Hematopoietic multipotent progenitor cell treated with erythropoietin and hydrocortisone succinate and interleukin-3 and kit ligand, for 15 days (in vitro differentiated cells): ENCODE measurements at places on chromosomes 13 and 19.

GRCh38 chr19:10826846-10827245 lies 9.2 kb downstream of the TMED1 start:
- no peak for DNase-seq

GRCh38 chr19:1655131-1655981 lies 2.9 kb upstream of the TCF3 start:
- peak; percentile 23 for DNase-seq

GRCh38 chr19:4369109-4369887 lies 25.9 kb downstream of the MPND start:
- DNase-seq, result peak; percentile 54

- no peak for DNase-seq
Measured at GRCh38 chr19:35355791-35356460, 2.3 kb upstream of the FFAR3 start.

DNA sequence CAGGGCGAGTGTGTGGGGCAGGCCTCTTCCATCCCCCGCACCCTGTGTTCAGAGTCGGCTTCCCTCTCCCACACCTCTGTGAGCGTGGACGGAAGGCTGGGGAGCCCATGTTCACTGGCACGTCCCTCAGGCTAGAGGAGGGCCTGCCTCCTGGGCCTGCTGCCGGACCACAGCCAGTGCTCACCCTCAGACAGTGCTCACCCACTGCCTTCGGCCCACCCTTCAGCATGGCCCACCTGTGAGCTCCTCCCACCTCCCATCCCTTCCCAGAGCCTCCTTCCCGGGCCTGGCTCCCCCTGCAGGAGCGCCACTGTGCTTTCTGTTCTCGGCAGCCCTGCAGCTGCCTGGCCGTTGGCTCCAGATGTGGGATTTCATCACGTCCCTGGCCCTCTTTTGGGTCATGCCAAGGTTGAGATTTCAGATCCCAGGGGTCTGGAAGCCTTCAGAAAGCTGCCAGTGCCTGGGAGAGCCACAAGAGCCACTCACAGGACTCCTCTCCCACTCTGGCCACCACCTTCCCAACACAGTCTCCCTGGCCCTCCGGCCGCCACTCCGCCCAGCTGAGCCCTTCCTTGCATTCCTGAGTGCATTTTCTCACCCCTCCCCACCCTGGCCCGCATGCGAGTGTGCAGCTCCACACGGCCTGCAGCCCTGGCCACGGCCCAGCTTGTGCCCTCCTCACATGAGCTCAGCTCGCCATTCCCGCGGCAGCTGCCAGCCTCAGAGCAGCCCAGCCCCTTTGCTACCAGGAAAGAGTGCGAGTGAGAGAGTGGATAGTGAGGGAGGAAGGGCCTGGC lies 25.3 kb downstream of the CAPN12 start:
- DNase-seq, result no peak

DNA sequence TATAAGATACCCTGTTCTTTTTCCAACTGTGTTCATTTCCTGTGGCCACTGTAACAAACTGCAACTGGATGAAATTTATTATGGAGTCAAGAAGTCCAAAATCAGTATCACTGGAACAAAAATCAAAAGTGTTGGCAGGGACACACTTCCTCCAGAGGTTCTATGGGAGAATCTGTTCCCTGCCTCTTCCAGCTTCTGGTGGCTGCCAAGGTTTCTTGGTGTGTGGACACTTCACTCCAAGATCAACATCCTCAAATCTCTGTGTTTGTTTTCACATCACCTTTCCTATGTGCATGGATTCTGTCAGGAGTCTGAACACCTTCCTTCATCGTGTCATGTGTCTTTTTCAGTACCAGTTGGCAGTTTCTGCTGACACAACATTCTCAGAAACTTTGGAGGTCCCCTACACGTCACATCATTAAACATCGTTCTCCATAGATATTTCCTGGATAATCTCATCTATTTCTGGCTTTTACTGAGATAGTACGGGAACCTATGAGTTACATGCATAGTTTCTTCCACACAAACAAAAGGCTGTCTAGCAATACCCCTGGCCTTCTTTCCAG lies 15.2 kb upstream of the EFNB2 start:
- DNase-seq, result no peak
